ENCODE measurements at places on chromosomes 1 and 21. TPM values are rescaled to one million over a fixed set of nuclear protein-coding genes. Genes with fewer than 3 reads are reported as not detected.

DNA sequence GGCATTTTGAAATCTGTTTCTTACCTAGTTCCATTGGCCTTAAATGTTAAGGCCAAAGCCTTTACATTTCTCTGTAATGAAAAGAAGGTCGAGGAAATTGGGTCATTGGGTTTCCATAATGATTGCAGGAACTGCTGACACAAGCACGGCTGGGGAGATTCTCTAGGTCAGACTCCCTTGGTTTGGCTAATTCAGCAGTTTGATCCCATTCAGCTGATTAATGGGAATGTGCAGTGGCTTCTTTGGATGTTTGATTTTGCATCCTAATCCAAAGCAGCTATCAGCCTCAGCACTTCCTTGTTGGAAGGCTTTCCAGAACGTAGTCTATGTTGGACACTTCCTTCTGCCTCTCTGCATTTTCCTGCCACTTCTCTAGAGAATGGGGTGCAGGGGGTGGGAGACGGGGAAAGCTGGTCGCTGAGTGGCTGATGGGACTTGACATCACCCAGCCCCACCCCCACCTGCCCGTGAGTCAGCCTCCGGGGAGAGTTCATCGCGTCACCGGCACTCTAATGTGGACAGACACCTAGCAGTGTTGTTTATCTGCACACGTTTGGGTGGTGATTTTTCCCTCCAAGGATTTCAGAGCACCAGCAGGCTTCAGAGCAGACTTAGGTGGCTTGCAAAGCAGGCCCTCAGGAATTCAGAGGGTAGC is 5.4 kb downstream of the PSEN2 start:
- peaks cover 14% of the 10 kb centered on the region for H3K27me3 ChIP-seq
- H3K36me3 ChIP-seq, result no peaks in the 10 kb centered on the region
- no peak for DNase-seq
- no peak overlapping the region for H3K4me3 ChIP-seq
- H3K27ac ChIP-seq, result no peak overlapping the region

- no peak for DNase-seq
- H3K4me1 ChIP-seq, result no peaks in the 10 kb centered on the region
- H3K4me3 ChIP-seq, result no peak overlapping the region
- no peaks in the 10 kb centered on the region for H3K27me3 ChIP-seq
Observed at GRCh38 chr1:220962031-220962751, 82.9 kb downstream of the HLX start.

The TNFRSF9 gene
- 10.5 TPM for total RNA-seq

DNA sequence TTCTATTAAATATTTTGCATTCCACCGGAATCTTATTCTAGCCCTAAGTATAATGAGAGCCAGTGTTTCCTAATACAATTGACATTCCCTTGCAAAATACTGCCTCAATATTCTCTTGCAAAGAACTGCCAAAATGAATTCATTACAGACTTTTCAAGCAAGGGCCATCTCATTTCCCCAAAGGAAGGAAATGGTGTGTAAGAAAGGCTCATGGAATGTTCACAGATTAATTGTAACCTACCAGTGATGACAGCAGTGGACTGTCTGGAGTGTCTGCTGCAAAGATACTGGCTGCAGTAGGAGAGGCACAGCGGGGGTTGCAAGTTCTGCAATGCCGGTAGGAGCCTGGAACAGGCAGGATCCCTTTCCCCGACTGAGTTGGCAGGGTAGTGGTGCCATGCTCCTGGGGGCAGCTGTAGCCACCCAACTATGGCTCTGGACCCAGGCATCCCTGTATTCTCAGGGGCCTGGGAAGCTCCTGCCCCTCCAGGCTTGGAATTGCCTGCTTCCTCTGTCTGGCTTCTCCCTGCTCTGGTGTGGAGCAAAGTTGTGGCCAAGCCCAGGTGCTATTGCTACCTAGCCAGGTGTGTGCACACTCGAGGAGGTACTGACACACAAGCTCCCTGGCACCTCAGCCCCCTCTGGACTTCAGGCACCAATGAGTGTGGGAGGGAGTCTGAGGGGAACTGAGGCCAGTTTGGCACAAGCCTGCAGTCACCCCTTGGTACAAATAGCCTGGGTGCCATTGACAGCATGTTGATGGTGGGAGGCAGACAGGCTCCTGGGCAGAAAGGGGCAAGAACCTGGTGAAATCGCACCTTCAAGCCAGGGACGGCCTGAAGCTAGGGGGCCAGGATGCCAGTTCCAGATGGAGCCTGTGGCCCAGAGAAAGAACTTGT is 1371.0 kb downstream of the KCNT2 start:
- H3K36me3 ChIP-seq, result no peaks in the 10 kb centered on the region
- H3K27ac ChIP-seq, result no peak overlapping the region
- DNase-seq, result no peak
- H3K27me3 ChIP-seq, result no peaks in the 10 kb centered on the region

- H3K27me3 ChIP-seq, result no peaks in the 10 kb centered on the region
- no peaks in the 10 kb centered on the region for H3K36me3 ChIP-seq
- no peak overlapping the region for H3K4me3 ChIP-seq
- H3K27ac ChIP-seq, result no peak overlapping the region
- no peak for DNase-seq
Observed at GRCh38 chr1:109198745-109199144, 15.0 kb upstream of the SARS1 start.

- no peaks in the 10 kb centered on the region for H3K36me3 ChIP-seq
- peaks cover 20% of the 10 kb centered on the region for H3K4me1 ChIP-seq
- no peak overlapping the region for H3K4me3 ChIP-seq
Observed at GRCh38 chr1:204288021-204288588, 71.6 kb downstream of the PLEKHA6 start.

The TSACC gene
- 0.57 TPM for total RNA-seq

- H3K27ac ChIP-seq, result no peak overlapping the region
- H3K27me3 ChIP-seq, result peaks cover 8% of the 10 kb centered on the region
- no peak overlapping the region for H3K4me3 ChIP-seq
- H3K4me1 ChIP-seq, result peaks cover 47% of the 10 kb centered on the region
Observed at GRCh38 chr1:228460821-228461220, 26.4 kb upstream of the RNF187 start.

- no peaks in the 10 kb centered on the region for H3K27me3 ChIP-seq
- no peak for DNase-seq
- no peak overlapping the region for H3K4me3 ChIP-seq
- H3K4me1 ChIP-seq, result peaks cover 41% of the 10 kb centered on the region
- H3K27ac ChIP-seq, result no peak overlapping the region
Observed at GRCh38 chr1:19387045-19387467, 74.9 kb downstream of the SLC66A1 start.

DNA sequence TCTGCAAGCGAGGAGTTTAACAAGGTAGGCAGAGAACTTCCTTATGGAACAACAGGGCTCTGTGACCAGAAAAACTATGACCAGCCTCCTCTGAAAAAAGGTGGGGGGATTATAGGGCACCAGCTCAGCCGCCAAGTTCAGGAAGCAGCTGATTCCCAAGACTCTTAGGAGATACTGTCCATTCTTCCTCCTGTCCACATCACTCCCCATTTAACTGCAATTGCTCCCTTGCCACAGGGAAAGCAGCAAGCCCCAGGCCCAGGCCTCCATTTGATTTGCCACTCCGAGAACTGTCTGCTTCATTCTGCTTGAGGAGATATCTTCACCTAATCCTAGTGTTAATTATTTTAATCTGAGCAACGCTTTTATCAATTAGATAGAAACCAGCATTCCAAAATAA is 254.3 kb downstream of the ZNF648 start:
- H3K36me3 ChIP-seq, result no peaks in the 10 kb centered on the region
- H3K27me3 ChIP-seq, result peaks cover 5% of the 10 kb centered on the region
- peaks cover 2% of the 10 kb centered on the region for H3K4me1 ChIP-seq
- H3K27ac ChIP-seq, result no peak overlapping the region
- H3K4me3 ChIP-seq, result no peak overlapping the region

The OSCP1 gene
- total RNA-seq, result 2.6 TPM

GRCh38 chr1:218946147-218946546 is 227.5 kb upstream of the LYPLAL1 start:
- no peaks in the 10 kb centered on the region for H3K27me3 ChIP-seq
- no peak overlapping the region for H3K4me3 ChIP-seq
- no peak for DNase-seq
- H3K4me1 ChIP-seq, result no peaks in the 10 kb centered on the region
- H3K27ac ChIP-seq, result no peak overlapping the region
- no peaks in the 10 kb centered on the region for H3K36me3 ChIP-seq

GRCh38 chr1:198465201-198466144 is 75.0 kb downstream of the ATP6V1G3 start:
- H3K4me3 ChIP-seq, result no peak overlapping the region
- no peaks in the 10 kb centered on the region for H3K27me3 ChIP-seq
- no peak overlapping the region for H3K27ac ChIP-seq
- no peak for DNase-seq

GRCh38 chr1:40618108-40618507 is 47.4 kb downstream of the RIMS3 start:
- DNase-seq, result no peak
- H3K27me3 ChIP-seq, result no peaks in the 10 kb centered on the region
- no peak overlapping the region for H3K4me3 ChIP-seq
- no peaks in the 10 kb centered on the region for H3K4me1 ChIP-seq
- no peaks in the 10 kb centered on the region for H3K36me3 ChIP-seq
- no peak overlapping the region for H3K27ac ChIP-seq

DNA sequence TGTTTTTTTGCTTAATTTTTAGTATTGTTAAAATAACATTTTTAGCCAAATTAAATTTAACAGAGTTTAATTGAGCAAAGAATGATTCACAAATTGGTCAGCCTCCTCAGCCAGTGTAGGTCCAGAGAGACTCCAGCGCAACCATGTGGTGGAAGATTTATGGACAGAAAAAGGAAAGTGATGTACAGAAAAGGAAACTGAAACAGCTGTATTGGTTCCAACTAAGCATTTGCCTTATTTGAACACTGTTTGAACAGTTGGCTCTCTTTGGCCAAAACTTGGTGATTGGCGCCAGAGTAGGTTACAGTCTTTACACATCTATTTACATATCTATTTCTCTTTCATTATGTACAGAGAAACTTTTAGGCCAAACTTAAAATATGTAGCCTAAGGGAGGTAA is 19.4 kb downstream of the RPS6KC1 start:
- H3K36me3 ChIP-seq, result peaks cover 2% of the 10 kb centered on the region
- H3K4me1 ChIP-seq, result peaks cover 13% of the 10 kb centered on the region
- H3K27ac ChIP-seq, result no peak overlapping the region
- peak; percentile 60 for DNase-seq
- no peak overlapping the region for H3K4me3 ChIP-seq

DNA sequence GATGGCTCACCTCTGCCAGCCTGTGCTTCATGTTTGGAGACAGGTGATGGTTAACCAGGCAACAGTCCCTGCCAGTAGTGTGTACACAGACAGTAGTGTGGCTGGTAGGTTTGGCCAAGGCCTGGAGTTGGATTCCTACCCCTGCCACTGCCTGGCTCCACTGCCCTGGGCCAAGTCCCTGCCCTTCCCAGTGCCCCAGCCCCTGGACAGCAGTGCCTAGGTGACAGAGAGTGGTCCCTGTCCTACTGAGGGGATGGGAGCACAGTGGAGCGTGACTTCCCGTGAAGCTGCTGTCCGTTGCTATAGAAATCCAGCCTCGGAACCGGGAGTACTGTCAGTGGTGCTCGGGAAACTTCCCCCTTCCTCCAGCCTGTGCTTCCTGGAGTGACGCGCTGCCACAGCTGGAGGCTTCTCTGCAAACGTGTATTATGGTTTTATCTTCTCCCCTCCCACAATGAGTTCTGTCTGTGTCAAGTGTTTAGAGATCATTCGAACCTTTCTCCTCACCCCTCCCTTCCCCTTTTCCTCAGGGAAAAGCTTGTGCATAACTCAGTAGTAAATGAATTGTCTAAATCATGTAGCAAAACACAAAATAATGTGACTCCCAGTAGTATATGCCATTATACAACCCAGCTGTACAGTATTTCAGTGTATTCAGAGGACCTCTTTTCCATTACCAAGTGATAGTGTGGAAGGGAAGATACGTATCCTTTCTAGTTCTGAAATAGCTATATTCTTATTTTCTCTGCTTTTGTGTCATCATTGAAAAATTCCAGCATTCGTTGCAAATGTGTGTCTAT is 73.4 kb downstream of the GALNT2 start:
- H3K4me3 ChIP-seq, result no peak overlapping the region
- no peak overlapping the region for H3K27ac ChIP-seq
- no peak for DNase-seq
- no peaks in the 10 kb centered on the region for H3K27me3 ChIP-seq

GRCh38 chr1:201543871-201544642 is 5.1 kb downstream of the NAV1 start:
- H3K36me3 ChIP-seq, result no peaks in the 10 kb centered on the region
- H3K27ac ChIP-seq, result no peak overlapping the region
- peaks cover 9% of the 10 kb centered on the region for H3K4me1 ChIP-seq
- DNase-seq, result no peak
- no peak overlapping the region for H3K4me3 ChIP-seq

GRCh38 chr1:214603819-214604252 is 841 bp downstream of the CENPF start:
- H3K36me3 ChIP-seq, result peaks cover 4% of the 10 kb centered on the region
- DNase-seq, result peak; percentile 15
- H3K4me1 ChIP-seq, result peaks cover 8% of the 10 kb centered on the region
- peak overlapping the region; percentile 97 for H3K4me3 ChIP-seq

The SH2D2A gene
- 134 TPM for total RNA-seq

DNA sequence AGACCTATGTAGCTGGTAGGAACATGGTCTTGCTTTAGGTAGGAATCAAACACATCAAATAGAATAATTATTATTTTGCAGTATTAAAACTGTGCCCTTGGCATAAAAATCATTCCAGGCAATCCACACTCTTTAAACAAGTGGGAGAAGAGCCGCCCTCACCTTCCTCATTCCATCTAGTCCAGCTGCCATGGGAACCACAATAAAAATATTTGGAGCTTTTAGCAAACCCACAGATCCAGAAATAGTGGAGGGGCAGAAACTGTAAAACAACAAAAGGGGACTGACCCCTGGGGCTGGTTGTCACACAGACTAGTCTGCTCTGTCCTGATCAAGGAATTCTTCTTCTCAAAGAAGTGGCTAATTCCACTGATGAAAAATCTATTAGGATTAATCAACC is 61.6 kb downstream of the PTPRC start:
- no peak overlapping the region for H3K4me3 ChIP-seq
- peaks cover 84% of the 10 kb centered on the region for H3K4me1 ChIP-seq
- DNase-seq, result no peak
- H3K36me3 ChIP-seq, result peaks cover 78% of the 10 kb centered on the region

DNA sequence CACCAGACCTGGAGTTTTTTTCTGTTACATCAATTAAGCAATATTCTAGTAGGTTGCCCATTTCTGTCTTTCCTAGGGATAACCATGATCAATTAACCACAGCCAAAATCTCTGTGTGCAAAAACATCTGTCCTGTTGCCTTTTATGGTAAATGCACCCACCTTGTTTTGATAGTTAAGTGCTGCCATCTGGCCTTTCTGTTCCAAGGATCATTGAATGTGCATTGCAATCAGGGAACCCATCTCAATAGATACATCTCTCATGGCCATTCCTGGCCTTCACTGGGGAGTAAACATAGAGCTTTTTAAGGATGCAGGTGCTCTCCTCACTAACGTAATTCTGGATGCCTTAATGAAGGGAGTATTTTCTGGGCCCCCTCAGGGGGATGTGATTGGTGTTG is 111.8 kb upstream of the KIAA1614 start:
- H3K27me3 ChIP-seq, result no peaks in the 10 kb centered on the region
- H3K36me3 ChIP-seq, result peaks cover 6% of the 10 kb centered on the region
- peaks cover 5% of the 10 kb centered on the region for H3K4me1 ChIP-seq
- DNase-seq, result no peak
